NCI-H2171 (cell line): ENCODE measurements at places on chromosomes 12 and 14.
A peak's percentile ranks its signal among the peaks of the same experiment; 100 is the strongest.

DNA sequence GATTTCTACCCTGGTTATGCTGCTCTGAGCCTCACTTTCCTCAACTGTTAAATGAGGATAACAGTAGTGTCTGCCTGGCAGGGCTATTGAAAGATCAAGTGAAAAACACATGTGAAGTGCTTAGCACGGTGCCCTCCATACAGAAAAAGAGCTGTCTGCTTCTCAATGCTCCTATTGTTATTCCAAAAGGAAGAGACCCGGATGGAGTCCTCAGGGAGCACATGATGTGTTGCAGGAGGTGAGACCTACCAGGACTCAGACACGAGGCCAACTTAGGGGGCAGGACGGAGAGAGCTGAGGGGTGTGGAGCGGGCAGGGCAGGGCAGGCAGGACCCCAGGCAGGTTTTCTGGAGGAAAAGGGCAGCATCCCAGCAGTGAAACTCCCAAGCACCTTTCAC is 8.9 kb downstream of the FAIM2 start:
- DNase-seq: no peak

DNA sequence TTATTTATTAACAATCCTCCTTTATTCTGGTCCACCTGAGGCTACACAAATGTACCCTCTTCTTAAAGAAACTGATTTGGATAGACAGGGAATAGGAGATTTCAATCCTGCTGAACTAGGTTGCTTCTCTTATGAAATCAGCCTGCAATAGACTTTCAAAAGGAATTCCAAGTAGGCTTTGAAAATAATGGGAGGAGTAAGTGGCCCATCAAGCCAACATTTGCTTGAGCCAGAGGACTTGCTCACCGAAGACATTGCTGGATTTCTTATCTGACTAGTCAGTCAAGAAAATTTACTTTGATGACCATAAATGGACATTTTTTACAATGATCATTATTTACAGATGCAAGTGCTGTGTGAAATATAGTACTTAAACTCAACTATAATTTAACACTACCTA is 82.8 kb upstream of the RASSF8 start:
- DNase-seq: no peak

DNA sequence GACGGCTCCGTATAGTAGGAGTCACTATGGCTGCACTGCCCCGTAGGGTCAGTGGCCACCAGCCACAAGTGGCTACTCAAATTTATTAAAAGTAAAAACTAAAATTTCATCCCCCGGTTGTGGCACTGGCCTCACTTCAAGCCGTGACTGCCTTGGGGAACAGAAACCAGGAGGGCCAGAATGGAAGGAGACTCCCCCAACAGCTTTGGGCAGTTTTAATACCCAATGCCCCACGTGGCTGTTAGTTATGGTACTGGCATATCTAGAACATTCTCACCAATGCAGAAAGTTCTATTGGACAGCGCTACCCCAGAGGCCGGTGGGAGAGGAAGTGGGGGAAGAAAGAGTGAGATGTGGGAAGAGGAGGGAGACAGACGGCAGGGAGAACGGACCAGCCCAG is 6.2 kb downstream of the NCOR2 start:
- no peak for DNase-seq

DNA sequence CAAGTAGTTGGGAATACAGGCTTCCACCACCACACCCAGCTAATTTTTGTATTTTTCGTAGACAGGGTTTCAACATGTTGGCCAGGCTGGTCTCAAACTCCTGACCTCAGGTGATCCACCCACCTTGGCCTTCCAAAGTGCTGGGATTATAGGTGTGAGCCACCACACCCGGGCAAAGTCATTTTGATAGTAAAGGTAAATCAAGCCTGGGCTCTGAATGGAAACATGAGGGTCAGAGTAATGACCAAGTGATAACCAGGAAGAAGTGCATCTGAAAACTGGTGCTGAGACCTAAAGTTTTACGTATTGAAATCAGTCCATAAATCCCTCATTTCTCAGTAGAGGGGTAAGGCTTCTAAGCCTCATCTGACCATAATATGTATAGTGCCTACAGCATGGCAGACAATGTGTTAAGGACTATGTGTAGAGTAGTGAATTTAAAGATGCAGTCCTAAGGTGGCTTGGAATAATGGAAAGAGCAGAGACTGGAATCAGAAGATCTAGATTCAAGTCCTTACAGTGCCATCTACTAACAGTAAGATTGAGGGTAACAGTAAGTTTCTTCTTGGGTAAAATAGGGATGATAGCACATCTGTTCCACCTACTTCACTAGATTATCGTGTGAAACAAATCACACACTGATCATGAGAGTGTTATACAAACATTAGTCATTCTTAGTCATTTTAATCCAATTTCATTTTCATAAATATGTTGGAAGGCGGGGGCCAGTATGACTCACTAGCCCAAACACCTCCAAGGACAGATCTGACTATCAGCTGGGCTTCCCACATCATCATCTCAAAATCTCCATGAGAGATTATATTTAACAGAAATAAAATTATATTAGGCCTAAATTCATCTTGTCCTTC is 11.2 kb downstream of the MAP4K5 start:
- no peak for DNase-seq

- no peak for DNase-seq
These were observed 94.4 kb downstream of the PRIMA1 start for GRCh38 chr14:93693914-93694313.

DNA sequence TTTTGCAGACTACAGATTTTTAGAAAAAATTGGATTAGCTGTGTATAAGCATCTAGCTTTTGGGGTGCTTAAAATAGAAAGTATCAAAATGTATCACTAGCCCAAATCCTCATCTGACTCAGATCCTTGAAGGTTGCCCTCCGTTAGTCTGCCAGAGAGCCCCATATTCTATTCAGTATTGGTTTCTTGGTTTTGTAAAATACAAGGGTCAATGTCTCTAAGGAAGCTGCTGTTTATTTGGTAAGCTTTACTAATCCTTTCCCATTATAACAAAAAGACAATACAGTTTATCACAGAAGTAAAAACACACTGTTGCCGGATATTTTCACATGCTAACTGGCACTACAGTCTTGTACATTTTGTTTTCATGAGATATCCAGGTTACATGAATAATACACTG is 92.8 kb upstream of the PTHLH start:
- DNase-seq: no peak

DNA sequence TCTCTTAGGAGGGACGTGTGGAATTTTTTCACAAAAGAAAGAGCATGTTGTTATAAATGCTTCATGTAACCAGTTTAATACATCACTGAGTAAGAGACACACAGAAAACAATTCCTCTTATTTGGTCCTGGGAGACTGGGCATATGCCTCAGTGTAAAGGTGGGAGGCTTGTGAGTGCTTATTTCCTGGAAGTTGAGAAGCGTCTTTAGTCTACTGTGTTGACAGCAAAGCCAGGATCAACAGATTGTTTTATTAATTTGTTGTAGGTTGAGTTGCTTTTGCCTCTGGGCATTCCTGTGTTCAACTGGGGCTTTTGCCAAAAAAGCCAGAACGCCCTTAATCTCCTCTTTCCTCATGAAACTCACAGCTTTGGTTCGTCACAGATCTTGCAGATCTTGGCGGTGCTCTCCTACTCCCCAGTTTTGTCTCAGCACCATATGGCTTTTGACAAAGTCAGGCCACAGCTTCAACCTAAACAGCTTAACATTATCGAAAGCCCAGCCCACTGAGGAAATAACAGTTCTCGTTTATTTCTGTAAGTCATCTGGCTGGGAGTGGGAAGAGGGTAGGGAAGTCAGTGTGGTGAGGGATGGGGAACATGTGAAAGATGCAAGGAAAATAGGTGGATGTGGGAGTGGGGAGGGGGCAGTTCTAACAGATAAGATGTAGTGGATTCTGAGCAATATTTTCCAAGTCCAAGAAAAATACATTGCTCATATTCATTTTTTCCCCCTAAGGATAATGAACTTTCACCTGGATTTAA is 227.2 kb downstream of the DACT1 start:
- peak; percentile 61 for DNase-seq

- no peak for DNase-seq
These were observed 39.2 kb upstream of the PPP1R13B start for GRCh38 chr14:103886304-103887169.

DNA sequence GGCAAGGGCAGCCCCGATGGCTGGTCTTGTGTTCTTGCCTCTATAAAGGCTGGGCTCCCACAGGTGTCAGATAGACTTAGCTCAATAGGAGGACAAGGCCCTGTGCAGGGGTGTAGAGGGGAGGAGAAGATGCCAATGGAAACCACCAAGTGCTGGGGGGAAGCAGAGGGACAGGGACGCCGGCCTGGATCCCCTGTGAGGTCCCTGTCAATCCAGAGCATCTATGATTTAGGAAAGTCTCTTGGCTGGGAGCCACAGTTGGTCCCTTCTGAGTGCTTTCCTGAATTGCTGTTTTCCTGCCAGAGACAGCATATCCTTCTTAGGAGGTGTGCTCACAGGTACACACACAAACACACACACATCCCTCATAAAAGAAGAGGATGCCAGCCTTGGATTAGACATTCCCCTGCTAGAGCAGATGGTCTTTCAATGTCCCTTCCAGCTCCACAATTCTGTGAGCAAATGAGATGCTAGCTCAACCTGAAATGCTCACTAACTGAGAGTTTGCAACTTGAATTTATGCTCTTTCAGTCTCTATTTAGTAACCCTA is 62.7 kb downstream of the TTC7B start:
- no peak for DNase-seq

DNA sequence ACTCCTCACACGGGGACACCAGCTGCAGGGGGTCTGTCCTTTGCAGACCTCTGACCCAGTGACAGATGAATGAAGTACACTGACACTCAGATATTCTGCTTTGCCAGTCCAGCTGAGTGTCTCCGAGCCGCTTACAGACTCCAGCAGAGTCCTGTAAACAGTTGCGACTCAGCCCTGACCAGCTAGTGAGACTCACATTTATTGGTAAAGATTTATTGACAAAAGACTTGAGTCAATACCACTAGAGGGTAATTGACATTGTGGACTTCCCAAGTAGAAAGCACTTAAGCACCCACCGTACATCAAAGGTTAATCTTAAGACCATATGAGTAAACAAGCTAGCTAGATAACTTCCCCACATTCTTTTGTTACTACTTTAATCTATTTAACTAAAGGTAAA is 9.8 kb upstream of the FKBP4 start:
- DNase-seq: no peak

- DNase-seq: no peak
These were observed 135.6 kb downstream of the SLC25A21 start for GRCh38 chr14:37036669-37037341.
